HuH-7 (cell line): ENCODE measurements at places on chromosomes 3 and 15.

DNA sequence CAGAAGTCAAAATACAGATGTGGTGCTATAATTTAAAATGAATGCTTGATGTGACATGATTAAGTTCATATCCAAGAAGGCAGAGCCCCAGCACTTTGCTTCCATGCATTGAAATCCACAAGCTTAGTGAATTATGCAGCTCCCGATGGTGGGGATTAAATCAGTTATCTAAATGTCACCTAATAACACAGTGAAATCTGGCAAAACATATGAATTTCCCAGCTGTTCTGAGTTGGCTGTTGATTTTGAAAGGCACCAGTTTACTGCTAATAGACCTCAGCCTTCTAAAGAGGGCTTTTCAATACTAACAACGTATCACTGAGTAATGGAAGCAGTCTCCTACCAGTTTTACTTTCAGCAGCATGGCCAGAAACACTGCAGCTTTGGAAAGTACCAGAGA lies 19.8 kb upstream of the CRBN start:
- no peak for DNase-seq

DNA sequence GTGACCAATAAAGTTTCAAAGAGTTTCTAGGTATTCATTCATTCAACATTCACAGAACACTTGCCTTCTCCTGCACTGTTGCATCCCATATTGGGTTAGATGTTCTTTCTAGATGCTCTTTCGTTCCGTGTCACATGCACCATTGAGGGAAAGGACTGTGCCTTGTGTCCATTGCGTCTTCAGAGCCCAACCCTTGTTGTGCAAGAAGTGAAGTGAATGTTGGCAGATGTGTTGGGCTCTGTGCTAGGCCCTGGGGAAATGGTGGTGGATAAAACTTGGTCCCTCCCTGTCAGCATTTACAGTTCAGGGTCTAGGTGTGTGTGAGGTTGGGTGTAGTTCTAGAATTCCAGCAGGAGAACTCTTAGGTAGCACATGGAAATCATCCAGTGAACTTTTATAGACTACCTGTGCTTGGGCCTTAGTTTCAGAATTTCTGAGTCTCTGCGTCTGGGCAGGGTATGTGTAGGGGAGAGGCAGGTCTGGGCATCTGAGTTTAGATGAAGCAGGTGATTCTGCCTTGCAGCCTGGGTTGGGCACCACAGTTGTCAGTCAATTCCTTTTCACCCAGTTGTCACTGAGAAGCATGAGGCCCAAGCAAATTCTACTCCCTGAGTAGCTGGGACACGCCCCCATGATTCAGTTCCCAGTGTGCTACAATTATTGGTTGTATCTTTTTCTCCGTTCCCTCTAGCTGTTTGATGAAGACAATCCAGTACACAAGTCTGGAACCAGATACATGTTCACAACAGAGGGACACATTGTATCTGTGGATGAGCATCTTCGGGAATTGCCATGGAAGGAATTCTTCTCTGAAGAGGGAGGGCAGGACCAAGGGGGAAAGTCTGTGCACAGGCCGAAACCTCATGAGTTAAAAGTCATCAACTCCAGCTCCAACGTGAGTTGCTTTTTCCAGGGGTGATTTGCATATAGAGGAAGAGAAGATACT lies 25.4 kb downstream of the EDEM1 start:
- DNase-seq: no peak

GRCh38 chr3:193572426-193572908 lies 17.8 kb upstream of the ATP13A4 start:
- DNase-seq: peak; percentile 45

DNA sequence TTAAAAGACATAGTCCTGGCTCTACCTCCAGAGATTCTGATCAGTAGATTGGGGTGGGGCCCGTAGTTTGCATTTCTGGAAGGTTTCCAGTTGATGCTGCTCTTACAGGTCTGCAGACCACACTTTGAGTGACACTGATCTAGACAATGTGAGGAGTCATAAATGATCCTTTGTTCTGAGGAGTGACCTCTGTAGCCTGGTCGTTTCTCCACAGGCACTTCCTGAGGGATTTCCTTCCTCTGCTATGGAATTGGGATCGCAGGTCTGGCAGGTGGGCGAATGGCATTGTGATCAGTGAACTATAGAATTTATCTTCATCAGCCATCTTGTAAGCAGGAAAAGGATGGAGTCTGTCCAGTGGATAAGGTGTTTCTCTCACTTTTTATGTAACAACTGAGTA lies 5.5 kb downstream of the GFM1 start:
- DNase-seq: no peak

DNA sequence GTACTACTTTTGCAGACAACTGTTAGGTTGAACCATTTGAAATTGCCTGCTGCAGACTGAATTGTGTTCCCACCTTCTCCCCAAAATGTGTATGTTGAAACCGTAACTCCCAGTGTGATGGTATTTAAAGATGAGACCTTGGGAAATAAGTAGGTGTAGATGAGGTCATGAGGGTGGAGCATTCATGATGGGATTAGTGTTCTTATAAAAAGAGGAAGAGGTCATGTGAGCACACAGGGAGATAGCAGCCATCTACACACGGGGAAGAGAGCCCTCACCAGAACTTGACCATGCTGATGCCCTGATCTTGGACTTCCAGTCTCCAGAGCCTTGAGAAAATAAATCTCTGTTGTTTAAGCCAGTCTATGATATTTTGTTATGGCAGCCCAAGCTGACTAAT lies 17.4 kb upstream of the FHIT start:
- no peak for DNase-seq

GRCh38 chr3:187974871-187975271 lies 179.1 kb upstream of the LPP start:
- DNase-seq: no peak

DNA sequence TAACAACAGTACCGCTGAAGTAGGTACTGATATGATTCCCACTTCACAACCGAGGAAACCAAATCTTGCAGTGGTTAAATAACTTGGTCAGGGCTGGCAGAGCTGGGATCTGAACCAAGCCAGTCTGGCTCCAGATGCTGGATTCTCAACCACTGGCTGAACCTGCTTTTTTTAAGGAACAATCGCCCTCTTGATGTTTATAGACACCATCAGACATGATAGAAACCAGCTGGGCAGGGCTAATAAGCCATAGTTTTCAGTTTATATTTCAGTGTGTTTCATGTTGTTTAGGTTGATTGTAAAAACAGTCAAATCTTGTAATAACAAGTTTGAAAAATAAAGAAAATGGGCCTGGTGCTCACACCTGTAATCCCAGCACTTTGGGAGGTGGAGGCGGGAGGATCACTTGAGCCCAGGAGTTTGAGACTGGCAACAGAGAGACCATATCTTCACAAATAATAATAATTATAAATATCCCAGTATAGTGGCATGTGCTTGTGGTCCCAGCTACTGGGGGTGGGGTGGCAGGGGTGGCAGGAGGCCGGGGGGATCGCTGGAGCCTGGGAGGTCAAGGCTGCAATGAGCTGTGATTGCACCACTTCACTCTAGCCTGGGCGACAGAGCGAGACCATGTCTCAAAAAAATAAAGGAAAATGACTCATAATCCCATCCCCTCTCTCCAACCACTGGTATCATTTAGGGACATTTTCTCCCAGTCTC lies 36.7 kb downstream of the XYLB start:
- DNase-seq: no peak

DNA sequence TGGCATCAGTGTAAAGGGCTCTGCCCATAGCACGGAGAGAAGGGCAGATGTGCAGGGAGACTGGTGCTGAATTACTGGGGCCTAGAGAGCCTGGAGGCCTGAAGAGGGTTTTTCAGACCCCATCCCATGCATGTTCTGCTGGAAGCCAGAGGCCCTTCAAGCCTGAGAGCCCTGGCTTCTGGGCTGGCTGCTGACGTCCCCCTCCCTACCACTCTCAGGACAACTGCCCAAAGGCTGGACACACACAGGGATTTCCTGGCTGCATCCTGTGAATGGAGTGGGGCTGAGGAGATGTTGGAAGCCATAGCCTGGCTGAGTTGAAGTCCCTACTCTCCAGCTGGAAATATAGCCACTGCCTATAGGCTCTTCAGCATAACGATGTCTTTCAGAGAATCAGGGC lies 16.9 kb upstream of the DOCK3 start:
- DNase-seq: no peak

DNA sequence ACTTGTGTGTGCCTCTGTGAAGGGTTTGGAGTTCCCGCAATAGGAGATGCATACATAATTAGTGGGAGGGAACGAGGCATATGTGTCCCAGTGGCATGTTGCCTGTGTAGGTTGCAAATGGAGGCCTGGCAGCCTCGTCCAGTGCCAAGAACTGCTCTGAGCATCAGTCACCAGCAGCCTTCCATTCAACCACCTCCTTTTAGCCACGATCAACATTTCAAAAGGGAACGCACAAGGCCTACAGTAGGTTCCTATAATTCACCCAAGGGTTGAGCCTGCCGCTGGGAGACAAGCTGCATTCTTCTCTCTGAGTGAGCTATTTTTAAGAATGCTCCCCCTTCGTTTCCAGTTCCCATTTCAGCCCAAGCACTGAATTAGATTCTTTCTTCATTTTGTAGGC lies 78.8 kb upstream of the CTNNB1 start:
- no peak for DNase-seq

DNA sequence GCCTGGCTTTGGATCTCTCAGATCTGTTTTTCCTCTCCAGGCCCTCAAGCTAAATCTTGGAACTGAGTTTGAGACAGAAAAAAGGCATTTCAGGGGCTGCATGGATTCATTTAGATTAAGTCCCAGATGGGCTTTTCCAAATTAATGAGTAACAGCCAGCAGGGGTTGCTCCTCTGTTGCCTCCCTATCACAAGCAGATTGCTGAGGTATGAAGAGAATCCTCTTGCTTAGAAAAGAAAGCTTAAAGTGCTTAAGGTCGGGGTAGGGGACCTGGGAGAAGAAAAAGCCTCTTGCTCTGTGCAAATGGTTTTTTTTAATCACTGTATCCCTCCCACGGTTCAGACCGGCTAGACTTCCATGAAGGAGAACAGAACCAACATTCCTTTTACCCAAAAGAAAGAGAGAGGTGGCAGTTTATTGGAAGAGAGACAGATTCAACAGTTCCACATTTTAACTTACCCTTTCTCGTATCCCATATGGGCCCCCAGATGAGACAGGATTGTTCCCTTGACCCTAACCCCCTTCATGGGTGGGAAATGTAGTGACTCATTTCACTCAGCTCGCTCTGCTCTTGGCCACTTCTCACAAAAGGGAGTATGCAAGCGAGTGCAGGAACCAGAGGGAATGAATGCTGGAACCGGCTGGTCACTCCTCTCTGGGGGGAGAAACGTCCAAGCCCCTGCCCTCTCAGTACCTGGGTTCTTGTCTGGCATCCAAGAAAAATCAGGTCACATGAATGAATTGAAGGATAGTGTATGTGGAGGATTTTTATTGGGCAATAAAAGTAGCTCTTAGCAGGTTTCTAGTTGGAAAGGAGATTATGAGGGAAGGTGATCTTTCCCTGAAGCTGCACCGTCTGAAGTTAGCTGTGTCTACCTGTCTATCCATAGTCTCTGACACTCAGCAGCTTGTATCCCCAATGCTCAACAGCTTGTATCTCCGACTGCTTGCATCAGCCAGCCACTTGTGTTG lies 745.2 kb downstream of the SI start:
- DNase-seq: no peak

DNA sequence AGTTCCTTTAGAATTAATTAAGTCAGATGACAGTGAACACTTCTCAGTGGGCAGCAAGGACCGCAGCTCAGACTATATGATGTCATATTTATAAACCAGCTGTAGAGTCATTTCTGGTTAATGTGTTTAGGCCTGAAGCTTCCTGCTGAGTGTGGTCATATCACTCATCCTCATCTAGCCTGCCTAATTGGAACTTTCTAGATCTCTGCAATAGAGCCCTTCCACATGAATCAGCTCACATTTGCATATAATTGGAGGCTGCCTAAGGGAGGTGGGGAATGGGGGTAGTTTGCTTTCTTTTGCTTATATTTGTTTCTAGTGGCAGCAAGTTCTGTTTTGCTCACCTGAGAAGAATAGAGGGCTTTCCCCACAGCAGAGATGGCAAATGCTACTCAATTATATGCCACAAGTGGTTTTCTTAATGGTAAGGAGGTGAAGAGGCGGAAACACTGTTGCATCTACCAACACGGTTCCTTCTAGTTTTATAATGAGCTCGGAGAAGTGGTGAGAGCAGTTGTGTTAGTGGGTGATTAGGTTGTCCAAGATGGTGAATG lies 148.1 kb downstream of the KLHL25 start:
- no peak for DNase-seq

- no peak for DNase-seq
Observed at GRCh38 chr15:51619331-51620035, 3.1 kb downstream of the DMXL2 start.

DNA sequence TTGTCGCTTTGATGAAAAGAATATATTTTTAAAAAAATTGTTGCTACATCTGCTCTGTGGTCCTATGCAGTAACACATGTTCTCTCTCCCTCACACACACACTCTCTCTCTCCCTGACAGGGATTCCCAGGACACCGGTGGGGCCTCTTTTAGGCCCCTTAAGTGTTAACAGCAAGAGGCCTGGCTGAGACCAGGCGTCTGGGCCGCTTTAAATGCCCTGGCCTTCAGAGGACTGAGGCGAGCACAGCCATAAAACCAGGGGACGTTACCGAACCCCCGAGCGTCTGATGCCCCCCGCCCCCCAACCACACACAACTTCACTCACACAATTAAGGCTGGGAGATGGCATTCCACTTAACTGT lies 1.7 kb downstream of the BNC1 start:
- DNase-seq: no peak

GRCh38 chr3:11165476-11165875 lies 11.2 kb downstream of the HRH1 start:
- no peak for DNase-seq

DNA sequence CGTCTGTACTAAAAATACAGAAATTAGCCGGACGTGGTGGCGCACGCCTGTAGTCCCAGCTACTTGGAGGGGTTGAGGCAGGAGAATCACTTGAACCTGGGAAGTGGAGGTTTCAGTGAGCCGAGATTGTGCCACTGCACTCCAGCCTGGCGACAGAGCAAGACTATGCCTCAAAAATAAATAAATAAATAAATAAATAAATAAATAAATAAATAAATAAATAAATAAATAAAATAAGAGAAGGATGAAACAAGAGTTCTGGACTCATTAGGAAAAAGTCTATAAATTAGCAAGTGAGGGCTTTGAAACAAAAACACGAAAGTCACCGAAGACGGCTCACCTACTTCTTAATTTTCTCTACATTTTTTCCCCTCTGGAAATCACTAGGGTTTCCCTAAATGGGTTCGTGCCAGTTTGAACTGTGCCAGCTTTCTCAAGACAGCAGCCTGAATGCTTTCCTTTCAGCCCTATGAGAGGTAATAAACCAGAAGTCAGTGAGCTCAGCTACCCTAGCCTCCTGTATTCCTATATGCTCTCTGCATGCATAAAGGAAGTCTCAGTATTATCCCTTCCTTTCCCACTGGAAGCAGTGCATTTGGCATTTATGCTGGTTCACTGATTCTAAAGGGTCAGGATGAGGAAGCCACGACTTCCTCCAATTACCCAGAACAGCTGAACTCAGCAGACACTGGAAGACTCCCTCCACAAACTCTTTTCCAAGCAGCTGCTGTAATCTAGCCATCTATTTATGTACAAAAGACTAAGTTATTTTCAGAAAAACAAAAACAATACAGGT lies 266.9 kb downstream of the ZBBX start:
- no peak for DNase-seq

DNA sequence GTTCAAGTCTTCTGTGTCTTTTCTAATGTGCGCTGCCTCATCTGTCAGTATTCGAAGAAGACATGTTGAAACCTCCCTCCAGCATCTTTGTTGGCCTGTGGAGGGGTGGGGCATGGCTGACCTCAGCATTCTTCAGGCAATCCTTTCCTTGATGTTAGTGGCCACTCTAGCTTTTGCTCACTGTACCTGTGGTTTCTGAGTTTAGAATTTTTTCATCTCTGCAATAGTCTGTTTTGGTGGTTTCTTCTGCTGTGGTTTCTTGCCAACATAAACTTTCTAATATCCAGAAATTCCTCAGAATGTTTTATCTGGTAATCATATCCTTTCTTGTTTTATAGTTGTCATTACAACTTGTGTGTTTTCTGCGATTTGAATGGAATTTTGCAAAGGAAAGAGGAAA lies 251.3 kb upstream of the NR2E3 start:
- DNase-seq: no peak
